ENCODE measurements at places on chromosomes 5 and 9.

DNA sequence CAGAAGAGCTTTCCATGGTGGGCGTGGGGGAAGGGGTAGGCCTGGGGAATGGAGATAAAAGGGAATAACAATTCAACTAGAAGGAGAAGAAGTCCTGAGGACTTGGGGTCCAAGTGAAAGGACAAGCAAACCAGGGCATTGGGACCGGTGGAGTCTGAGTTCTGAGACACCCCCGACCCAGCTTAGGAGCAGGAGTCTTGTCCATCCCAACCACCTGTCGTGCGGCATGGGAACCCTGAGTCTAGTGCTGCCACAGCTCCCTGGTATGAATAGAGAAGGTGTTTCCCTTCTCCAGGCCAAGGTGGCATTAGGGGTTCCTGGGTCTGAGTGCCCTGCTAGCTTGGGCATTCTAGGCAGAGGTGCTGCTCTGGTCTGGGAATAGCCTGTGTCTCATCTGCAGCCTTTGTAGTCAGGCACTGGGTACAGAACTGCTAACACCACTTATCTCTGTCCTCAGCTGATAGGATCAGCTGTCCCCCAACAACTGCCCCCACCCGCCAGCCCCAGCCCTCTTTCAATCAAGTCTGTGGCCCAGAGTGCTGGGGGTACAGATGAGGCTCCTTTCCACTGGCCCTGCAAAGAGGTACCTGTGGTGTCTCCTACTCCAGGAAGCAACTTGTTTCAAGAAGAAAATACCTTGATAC, 9.9 kb downstream of the HNRNPAB start:
- DNase-seq: no peak

DNA sequence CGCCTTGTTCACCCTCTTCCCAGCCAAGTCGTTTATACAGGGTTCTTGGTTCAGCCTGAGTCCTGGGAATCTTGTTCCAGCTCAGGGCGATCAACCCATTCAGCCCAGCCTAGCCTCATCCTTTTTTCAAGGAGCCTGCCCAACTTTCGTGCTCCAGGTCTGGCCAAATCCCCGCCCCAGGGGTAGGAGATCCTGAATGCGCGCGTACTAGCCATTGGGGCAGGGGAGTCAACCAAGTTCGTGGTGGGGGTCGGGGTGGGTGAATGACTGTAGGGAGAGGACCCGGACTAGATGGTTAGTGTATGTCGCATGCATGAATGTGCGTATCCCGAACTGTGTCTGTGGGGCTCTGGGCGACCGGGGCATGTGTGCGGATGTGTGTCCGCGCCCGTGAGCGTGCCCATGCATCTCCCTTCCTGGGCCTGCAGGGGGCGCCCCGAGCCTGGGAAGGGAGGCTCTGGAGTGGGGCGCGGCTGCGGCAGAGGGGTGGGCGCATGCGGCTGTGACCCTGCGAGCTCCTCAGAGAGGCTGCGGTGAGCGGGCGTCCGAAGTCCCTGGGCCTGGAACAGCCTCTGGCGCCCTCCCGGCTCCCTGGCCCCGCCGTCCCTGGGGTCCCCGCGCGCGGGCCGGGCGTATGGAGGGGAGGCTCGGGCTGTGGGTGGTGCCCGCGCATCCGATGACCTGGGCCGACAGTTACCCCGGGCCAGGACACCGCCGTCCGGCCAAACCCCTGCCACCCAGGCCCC, 8.7 kb downstream of the CCL21 start:
- peak; percentile 53 for DNase-seq

DNA sequence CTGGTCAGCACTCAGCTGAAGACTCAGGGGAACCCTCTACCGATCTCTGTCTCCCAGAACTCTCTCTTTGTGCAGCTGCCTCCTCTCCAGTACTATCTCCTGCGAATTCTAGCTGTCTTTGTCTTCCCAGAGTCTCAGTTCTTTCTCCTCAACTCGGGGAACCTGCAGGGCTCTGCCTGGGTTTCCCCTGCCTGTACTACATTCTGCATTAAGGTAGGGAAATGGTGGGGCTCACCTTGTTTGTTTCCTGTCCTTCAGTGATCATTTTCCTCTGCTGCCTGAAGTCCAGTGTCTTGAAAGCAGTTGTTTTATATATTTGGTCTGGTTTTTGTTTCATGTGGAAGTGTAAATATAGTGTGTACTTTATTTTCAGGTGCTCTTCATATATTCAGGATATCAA, 43.1 kb upstream of the IGFBPL1 start:
- no peak for DNase-seq

DNA sequence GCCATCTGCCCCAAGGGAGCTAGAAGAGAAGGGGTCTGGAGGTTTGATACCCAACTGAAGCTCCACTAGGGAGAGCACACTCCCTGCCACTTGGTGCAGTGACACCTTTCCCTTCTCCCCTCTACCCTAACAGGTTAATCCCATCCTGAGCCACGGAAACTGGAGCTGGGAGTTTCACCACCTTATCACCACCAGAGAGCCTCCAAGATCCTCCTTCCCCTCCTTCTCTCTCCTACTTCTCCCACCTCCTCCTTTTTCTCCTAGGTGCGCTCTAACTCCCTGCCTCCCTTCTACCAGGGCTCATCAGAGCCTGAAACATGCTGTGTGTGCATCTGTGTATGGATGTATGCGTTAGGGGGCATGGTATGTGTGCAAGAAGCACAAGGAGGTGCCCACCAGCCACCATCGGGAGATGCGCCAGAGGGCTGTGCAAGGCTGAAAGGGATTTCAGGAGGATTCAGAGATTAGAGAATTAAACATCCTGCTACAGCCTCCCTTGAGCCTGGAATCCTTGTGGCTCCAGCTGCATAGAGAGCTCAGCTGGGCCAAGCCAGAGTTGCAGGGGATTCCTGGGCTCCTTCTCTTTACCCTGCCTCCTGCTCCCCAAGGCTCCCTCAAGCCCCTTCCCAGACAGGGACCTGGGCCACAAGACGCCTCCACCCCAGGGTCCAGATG, 89.8 kb downstream of the PCDH1 start:
- DNase-seq: no peak

GRCh38 chr5:19044311-19044710, 943.7 kb downstream of the CDH18 start:
- no peak for DNase-seq

- no peak for DNase-seq
Observed at GRCh38 chr9:68750786-68751185, 45.7 kb downstream of the PIP5K1B start.

DNA sequence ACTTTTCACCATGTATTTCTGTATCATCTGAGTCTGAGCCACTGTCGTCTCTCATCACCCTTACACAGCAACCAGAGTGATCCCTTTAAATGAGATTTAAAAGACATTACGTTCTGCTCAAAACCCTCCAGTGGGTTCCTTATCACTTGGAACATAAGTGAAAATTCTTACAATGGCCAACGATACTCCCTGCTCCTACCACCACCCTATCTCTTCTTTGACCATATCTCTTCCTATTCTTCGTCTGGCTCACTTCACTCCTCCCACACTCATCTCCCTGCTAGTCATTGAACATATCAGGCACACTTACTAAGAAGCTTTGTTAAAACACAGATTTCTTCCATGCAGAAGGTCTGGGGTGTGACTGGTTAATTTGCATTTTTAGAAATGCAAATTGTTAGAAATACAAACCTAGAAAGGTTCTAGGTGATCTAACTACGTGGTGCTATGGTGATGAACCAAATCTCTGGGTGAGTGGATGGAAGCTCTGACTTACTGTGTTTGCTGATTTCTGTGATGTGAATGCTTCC, 166.6 kb upstream of the CD180 start:
- no peak for DNase-seq

GRCh38 chr9:38171926-38172325, 102.9 kb upstream of the SHB start:
- no peak for DNase-seq

DNA sequence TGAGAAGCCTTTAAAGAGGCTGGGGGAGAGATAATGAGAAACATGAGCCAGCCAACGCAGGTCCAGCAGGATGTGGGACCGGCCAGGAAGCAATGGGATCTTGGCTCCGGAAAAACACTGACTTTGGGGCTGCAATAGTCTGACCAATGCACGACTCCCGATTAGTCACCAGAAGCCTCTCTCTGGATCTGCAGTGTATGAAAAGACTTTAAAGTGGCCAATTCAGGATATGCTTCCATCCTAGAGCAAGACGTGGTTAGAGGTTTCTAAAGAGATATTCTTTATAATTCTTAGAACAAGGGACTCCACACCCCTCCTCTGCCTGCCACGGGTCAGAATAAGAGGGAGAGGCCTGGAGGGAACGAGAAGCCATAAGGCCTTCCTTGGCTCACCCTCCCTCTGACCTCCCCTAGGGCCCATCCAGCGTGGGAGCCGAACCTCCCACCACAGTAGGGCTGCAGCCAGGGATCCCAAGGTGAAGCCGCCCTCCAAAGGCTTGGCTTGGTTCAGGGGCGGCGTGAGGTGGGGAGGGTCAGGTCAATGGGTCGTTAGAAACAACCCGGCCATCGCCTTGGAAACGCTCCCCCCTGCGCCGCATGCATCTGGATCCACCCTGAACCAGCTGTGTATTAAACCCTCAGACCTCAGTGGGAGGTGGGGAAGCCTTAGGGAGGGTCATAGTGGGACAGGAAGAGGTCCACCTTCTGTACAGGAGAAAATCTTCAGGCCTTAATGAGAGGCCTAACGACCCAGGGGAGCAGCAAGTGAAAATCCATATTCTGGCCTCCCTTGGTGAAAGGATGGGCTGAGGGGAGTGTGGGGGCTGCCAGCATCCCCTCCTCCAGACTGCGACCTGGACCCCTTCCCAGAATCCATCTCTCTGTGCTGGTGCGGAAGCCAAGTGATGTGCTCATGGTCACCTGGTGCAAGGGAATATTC, 11.1 kb downstream of the FGF1 start:
- no peak for DNase-seq

DNA sequence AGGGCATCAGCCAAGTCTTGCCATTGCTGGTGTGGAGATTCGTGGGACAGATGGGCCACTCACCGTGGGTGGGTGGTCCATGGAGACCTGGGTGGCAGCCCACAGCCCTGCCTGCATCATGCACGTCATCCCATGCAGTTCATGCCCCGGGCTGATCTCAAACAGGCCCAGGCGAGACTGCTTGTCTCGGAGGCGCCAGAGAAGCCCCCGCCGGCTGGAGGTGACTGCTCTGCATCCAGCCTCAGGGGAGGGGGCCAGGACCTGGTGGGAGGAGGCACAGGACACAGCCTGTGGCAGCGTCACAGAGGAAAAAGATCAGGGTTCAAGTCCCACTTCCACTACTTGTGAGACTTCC, 975 bp downstream of the PIP5KL1 start:
- DNase-seq: no peak

- DNase-seq: no peak
Observed at GRCh38 chr5:123936548-123936947, 424.6 kb downstream of the CSNK1G3 start.

GRCh38 chr9:87792831-87793288, 66.9 kb downstream of the CTSL start:
- DNase-seq: no peak

DNA sequence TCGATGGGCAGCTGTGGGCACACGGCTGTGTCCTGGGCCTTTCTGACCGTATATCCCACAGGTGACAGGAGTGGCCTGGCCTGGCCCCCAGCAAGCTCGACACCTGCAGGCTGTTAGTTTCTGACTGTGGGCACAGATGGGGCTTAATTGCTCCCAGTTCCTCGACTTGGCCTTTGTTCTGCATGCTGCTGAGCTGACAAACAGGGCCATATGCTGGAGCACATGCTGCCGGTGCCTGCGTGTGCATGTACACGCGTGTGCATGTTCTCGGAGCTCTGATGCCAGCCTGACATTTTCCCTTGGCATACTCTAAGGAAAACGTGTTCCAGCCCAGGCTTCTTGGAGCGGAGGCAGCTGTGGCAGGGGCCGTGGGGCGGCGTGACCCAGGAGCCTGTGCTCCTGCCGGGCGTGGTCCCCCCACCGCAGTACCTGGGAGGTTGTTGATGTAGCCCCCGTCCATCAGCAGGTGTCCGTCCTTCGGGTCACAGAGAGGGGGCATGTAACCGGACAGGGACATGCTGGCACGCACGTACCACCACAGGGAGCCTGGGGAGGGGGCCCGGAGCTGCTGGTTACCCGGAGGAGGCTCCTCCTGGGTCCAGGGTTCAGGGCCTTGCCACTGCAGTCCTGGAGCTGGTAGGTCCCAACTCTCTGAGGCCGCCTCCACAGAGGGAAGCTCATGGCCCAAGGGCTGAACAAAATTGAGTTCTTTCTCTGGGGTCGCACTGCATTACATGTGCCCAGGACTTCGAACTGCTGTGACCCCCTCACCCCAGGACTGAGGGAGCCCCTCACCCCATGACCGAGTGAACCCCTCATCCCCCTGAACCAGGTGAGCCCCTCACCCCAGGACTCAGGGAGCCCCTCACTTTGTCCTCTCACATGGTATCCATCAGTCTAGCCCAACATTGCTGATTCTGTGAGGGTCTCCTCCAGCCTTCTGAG, 4.1 kb upstream of the NSMF start:
- DNase-seq: no peak

- DNase-seq: no peak
Observed at GRCh38 chr9:88418025-88418424, 29.8 kb downstream of the SPIN1 start.

GRCh38 chr5:139141446-139142204, 56.5 kb downstream of the SIL1 start:
- no peak for DNase-seq

GRCh38 chr5:115369430-115370144, 73.1 kb upstream of the CCDC112 start:
- no peak for DNase-seq

DNA sequence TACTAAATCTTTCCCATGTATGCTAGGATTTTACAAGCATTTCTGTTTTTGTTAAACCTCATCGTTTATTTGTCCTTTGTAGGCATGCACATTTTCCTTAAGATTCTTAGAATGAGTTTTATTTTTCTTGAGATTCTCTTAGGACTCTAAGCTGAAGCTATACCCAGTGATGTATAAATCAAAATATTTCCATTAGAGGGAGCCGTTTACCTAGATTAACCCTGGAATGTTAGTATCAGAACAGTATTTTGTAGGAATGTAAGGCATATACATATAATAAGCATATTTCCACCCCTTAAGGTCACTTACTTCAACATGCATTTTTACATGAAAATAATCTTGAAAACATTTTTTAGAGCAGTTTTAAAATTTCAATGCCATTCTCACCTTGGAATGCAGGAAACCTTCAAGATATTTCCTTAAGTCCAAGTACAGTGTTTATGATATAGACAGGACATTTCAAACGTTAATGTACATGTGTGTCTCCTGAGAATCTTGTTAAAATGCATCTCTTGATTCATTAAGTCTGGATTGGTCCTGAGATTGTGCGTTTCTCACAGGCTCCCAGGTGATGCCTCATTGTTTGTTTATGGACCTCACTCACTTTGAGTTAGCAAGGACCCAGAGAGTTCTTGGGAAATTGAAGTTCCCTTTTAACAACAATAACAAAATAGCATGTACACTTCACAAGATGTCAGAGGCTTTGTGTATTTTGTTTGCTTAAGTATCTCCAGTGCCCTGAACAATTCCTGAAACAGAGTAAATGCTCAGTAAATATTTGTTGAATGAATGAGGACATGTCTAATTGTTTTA, 34.9 kb upstream of the FCHO2 start:
- DNase-seq: no peak

GRCh38 chr9:36486933-36487481, 85.7 kb upstream of the MELK start:
- DNase-seq: peak; percentile 55

GRCh38 chr5:9691261-9691660, 61.1 kb upstream of the TAS2R1 start:
- no peak for DNase-seq

Data from hypothalamus (tissue), 51 donors.